Kidney epithelial cell (primary cell): ENCODE measurements at places on chromosomes 7 and 10. TPM values are rescaled to one million over a fixed set of nuclear protein-coding genes. Genes with fewer than 3 reads are reported as not detected.

The TRIP6 gene
- total RNA-seq: 113 and 114 TPM in 2 replicates

The LIPM gene
- total RNA-seq: not detected in 2 replicates

The SPOCK2 gene
- total RNA-seq: 48.8 and 53.2 TPM in 2 replicates

The EXOSC1 gene
- total RNA-seq: 43.2 and 48.9 TPM in 2 replicates

The CPVL gene
- 19.1 and 25.9 TPM in 2 replicates for total RNA-seq

The SRI gene
- total RNA-seq: 109 and 118 TPM in 2 replicates

The ENTPD1 gene
- 0.17 and 0.34 TPM in 2 replicates for total RNA-seq

The NOS3 gene
- total RNA-seq: 1.0 and 3.1 TPM in 2 replicates

The IGFBP3 gene
- total RNA-seq: 152 and 162 TPM in 2 replicates

The STEAP2 gene
- total RNA-seq: 5.2 and 16.4 TPM in 2 replicates

The MBL2 gene
- total RNA-seq: not detected in 2 replicates

The PLCE1 gene
- 0.55 and 0.84 TPM in 2 replicates for total RNA-seq

The MSRB2 gene
- total RNA-seq: 21.9 and 24.2 TPM in 2 replicates

The SPAM1 gene
- total RNA-seq: not detected in 2 replicates

The CPA4 gene
- 0.14 and 0.25 TPM in 2 replicates for total RNA-seq

The CALHM3 gene
- not detected in 2 replicates for total RNA-seq

The POU6F2 gene
- total RNA-seq: 0.04 TPM in 1 of 2 replicates, not detected in the other

The OR2A42 gene
- 0.07 and 0.08 TPM in 2 replicates for total RNA-seq

The CDK1 gene
- total RNA-seq: 15.8 and 16.2 TPM in 2 replicates

The IFIT1B gene
- total RNA-seq: not detected in 2 replicates

The NKX1-2 gene
- total RNA-seq: not detected in 2 replicates
